Activated naive CD8-positive, alpha-beta T cell treated with anti-CD3 and anti-CD28 coated beads, Interleukin-2, amount 50 U/mL, for 16 hours (primary cell): ENCODE measurements at places on chromosomes 13 and 19.

- no peak for DNase-seq
These were observed 9.5 kb upstream of the MED26 start for GRCh38 chr19:16637535-16637934.

DNA sequence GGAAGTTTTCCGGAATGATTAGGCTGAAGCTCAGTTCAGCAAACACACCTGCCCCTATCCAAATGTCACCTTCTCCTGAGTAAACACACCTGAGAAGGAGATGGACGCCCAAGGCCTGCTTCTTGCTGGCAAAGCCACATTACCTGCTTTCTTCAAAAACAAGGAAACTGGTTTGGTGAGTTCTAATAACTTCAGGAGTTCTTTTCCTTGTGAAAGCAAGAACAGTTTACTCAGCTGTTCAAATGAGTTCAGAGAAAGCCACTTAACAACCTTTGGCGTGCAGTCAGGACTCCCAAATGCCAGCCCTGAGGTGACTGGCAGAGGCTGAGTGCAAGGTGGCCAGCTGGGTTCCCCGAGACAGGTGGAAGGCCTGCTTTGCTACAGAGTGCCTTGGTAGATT is 160.5 kb downstream of the STK24 start:
- no peak for DNase-seq

DNA sequence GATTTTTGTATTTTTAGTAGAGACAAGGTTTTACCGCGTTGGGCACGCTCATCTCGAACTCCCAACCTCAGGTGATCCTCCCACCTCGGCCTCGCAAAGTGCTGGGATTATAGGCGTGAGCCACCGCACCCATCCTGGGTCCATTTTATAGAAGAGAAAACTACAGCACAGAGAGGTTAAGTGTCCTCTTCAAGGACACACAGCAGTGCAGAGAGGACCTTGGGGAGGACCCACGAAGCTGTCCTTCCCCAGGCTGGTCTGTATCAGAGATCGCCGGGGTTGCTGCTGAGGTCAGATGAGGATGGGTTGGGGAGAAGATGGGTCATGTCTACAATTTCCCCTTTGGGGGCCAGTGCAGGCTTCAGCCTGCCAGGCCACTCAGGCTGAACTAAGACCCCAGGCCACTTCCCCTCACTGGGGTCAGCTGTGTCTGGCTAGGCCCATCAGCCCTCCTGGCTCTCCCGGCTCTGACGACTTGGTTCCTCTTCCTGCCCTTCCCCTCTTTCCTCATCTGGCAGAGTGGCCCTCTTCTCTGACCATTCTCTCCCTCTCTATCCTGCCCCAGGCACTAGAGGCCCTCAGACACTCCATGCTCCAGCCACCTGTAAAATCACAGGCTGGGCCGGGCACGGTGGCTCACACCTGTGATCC is 9.6 kb downstream of the MYO1F start:
- no peak for DNase-seq

GRCh38 chr13:48214519-48215121 is 18.4 kb upstream of the ITM2B start:
- DNase-seq = no peak

- no peak for DNase-seq
These were observed at the start of gene ZNF99 for GRCh38 chr19:22783651-22784410. Gene ZNF99 (minus strand): TSS chr19:22784151. CDS start chr19:22784016, 135 bp downstream.

GRCh38 chr13:75432045-75432444 is 49.9 kb downstream of the TBC1D4 start:
- no peak for DNase-seq

DNA sequence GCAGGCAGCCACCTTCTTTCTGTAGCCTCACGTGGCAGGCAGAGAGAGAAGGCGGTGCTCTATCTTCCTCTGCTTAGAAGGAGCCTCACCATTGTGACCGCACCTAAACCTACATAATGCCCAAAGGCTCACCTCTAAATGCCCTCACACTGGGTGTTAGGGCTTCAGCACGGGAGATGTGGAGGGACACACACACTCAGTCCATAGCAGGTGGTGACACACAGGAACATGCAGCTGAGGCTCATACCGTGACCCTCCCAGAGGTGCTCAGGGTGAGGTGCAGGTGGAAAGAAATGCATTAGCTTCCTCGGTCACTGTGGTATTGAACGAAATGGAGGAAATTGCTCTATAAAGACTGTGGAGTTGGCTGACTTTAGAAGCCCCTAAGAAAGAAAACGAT is 37.7 kb upstream of the TUBGCP3 start:
- no peak for DNase-seq

DNA sequence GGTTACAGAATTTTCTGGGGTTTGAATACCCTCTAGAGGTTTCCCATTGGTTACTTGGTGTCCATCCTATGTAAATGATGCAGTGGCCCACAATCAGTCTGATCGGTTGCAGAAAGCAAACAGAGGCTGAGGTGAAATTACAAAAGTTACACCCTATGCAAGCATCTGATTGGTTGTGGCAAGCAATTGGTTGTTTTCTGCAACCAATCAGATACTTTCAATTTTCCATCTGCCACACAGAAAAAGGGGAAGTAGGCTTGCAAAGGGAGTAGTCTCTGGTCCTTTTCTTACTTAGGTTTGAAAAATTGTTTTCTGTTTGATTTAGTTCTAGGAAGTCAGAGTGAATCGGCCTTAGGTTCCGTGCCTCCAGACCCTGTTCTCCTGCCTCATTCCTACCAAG is 93.1 kb downstream of the WTIP start:
- no peak for DNase-seq

GRCh38 chr19:39946532-39946931 is 12.1 kb upstream of the FCGBP start:
- DNase-seq = no peak

DNA sequence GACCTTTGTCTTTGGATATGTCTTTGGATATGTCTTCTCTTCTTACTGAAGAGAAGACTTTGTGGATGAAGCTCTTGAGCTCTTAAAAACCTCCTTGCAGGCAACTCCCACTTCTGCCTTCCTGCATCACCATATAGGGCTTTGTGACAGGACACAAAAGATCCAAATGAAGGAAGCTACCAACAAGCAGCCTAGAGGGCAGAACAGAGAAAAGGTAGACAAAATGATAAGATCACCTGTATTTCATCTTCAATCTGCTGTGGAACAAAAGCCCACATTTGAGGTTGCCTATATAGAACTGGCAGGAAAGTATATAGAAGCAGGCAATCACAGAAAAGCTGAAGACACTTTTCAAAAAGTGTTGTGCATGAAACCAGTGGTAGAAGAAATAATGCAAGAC is 42.5 kb downstream of the N4BP2L1 start:
- DNase-seq = no peak

- no peak for DNase-seq
These were observed 105.1 kb downstream of the NUFIP1 start for GRCh38 chr13:44884076-44884729.

DNA sequence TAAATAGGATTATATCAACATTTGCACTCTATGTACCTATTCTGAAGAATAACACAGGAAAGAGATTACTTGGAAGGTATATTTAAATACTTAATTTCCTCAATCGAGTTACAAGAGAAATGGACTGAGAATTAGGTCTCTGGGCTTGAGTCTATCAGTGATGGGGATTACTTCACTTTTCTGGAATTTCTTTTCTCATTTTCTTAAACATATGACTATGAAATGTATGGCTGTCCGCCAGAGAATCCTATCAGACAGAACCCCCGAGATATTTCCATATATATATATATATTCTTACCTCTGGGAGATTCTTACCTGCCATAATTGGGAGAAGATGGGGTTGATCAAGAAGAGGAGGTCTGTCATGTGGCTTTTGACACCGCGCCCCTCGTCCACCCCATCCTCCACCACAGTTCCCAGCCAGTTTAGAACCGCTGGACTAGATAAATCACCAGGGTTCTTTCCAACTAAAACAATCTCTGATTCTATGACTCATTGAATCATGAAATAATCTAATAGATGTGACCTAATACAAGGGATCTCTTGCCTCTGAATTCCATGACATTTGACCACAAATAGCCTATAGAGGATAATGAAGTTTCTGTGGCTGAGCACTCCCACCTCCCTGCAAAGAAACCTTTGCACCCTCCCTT is 231.3 kb downstream of the TBC1D4 start:
- DNase-seq = no peak

- no peak for DNase-seq
These were observed 130.1 kb downstream of the KLF12 start for GRCh38 chr13:74004109-74004508.

- DNase-seq = no peak
These were observed 301.6 kb downstream of the SLITRK6 start for GRCh38 chr13:85497652-85498051.

DNA sequence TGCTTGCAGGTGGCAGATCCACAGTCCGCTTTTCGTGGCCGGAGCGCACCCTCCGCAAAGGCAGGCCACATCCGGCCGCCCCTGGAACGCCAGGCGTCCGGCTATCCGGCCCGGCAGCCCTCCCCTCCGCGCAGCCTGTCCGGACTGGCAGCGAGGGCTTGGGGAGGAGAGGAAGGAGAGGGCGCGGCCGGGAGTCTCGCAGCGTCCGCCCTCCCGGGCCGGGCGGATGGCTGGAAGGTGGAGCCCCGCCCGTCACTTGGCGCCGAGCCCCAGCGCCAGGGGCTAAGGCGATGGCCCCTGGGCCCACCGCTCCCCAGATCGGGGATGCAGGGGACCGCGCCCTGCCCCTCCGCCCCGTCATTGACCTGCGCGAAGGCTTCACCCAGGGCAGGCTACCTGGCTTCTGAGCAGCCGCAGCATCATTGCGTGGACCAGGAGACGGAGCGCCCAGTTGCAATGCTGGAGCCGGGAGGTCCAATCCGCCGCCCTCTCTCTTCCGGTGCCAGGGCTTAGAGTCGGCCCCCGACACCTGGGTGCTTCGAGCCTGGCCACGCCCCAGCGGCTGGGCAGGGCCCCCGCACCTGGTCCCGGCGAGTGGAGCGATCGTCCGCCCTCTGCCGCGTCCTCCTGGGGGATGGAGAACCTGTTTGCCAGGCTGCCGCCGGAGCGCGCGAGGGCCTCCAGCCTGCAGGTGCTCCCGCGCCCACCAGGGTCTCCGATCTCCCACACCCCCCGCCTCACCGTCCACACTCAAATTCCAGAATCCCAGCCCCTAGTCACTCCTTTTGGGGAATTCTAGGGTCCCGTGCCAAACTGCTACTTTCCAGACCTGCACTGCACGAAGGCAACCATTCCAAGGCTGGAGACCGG is at the start of gene FUT1:
Gene FUT1, minus strand, starts transcription at position 146 of the 870 bp plus-strand sequence. CDS start 1,360 bp downstream, outside the sequence.
- DNase-seq = no peak

DNA sequence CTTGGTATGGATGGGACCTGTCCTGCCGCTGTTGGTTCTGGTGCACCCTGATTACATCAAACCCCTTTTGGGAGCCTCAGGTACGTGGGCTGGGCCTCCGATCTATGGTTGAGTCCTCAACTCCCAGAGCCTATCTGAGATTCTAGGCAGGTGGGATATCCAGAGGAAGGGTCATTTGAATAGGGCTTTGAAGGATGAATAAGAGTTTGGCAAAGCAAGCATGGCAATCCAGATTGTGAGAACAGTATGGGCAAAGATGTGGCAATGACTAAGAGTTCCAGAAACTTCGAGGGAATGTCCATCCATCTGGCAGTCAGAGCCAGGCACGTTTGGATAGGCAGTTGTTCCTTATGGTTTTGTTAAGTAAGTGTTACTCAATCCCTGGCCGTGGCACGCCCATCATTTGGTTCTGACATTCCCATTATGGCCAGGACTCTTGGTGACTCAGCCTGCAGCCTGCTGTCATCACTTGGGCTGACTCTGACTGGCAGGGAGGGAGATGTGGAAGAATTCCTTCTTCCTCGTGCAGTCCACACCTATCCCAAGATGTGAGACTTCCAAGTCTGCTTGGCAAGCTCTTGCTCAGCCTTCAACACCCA is 21.5 kb downstream of the CYP4F22 start:
- no peak for DNase-seq

GRCh38 chr13:40213779-40214178 is 452.7 kb downstream of the FOXO1 start:
- DNase-seq = no peak

GRCh38 chr19:28948566-28948965 is 264.4 kb downstream of the UQCRFS1 start:
- no peak for DNase-seq

GRCh38 chr13:80361883-80362327 is 21.0 kb upstream of the SPRY2 start:
- DNase-seq = no peak

DNA sequence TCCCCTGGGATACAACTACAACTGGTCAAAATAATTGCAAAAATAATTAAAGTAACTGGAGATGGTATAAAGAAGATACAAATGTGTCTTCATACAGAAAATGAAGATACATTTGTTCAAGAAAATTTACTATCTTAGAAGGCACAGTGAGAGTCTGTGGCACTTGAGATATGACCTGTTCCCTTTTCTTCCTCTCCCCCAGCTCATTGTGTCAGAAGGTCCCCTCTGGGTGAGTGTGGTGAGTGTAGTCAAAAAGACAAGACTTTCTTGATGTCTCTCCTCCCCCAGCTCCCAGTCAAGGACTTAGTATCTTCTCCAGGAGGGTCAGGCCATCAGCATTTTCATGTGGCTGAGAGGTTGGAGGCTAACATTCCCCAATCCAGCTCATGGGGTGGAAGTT is 51.7 kb downstream of the EDNRB start:
- no peak for DNase-seq

DNA sequence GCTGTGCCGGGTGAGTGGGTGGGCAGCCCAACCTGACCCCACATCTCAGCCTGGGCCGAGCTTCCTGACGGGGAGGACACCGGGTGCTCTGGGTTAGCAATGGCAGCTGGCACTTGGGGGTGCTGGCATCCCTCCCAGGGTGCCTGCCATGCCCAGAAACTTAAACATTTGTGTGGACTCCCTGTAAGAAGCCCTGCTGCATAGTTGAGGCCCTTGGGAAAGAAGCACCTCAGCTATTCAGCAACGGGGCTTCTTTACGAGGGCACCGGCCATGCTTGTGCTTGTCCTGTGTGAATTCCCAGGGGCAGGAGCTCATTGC is 33.8 kb upstream of the MEDAG start:
- DNase-seq = no peak

GRCh38 chr13:94061301-94061700 is 418.2 kb downstream of the DCT start:
- no peak for DNase-seq

DNA sequence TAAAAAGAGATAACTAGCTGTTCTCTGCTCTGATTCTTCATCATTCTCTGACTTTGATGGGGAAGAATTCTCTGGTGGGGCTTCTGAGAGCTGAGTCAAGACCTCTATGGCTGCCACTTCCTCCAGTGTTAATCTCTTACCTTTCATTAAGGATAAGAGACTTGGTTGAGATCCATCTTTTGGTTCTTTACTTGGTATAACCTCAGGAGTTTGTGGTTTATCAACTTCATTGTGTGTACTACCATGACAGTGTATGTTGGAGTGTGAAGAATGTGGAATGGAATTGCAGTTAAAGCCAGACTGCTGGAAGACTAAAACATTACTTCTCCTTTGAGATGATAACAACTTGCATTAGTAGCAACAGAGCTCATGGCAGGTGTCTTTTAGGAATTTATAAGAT is 222.0 kb downstream of the SLITRK5 start:
- no peak for DNase-seq
